ENCODE measurements at places on chromosomes 12 and 14. TPM values are rescaled to one million over a fixed set of nuclear protein-coding genes. Genes with fewer than 3 reads are reported as not detected.

KERA gene
- total RNA-seq, result not detected

SYNDIG1L gene
- total RNA-seq, result not detected

C12orf54 gene
- not detected for total RNA-seq

CD69 gene
- 72.2 TPM for total RNA-seq

OR6C2 gene
- not detected for total RNA-seq

MDM2 gene
- total RNA-seq, result 180 TPM

SOAT2 gene
- not detected for total RNA-seq

SPIC gene
- total RNA-seq, result not detected

ACRBP gene
- 1.5 TPM for total RNA-seq

PMEL gene
- 0.32 TPM for total RNA-seq

STXBP6 gene
- not detected for total RNA-seq

FOXN4 gene
- not detected for total RNA-seq

TAS2R42 gene
- not detected for total RNA-seq

SIX6 gene
- total RNA-seq, result not detected

GOLT1B gene
- 46.1 TPM for total RNA-seq

CBLN3 gene
- 5.4 TPM for total RNA-seq

ARHGAP9 gene
- total RNA-seq, result 106 TPM
